Esophagus muscularis mucosa (tissue), 4 donors: ENCODE measurements at places on chromosomes 12 and 14. TPM values are rescaled to one million over a fixed set of nuclear protein-coding genes. Genes with fewer than 3 reads are reported as not detected.

Gene RTL1
- total RNA-seq, result not detected

Gene AQP2
- not detected for total RNA-seq

Gene SLC8A3
- 0.98 TPM for total RNA-seq

Gene HAL
- total RNA-seq, result not detected

Gene SOCS2
- 10.4 TPM for total RNA-seq

Gene UBR7
- 33.6 TPM for total RNA-seq

Gene SDR9C7
- 0.40 TPM for total RNA-seq

DNA sequence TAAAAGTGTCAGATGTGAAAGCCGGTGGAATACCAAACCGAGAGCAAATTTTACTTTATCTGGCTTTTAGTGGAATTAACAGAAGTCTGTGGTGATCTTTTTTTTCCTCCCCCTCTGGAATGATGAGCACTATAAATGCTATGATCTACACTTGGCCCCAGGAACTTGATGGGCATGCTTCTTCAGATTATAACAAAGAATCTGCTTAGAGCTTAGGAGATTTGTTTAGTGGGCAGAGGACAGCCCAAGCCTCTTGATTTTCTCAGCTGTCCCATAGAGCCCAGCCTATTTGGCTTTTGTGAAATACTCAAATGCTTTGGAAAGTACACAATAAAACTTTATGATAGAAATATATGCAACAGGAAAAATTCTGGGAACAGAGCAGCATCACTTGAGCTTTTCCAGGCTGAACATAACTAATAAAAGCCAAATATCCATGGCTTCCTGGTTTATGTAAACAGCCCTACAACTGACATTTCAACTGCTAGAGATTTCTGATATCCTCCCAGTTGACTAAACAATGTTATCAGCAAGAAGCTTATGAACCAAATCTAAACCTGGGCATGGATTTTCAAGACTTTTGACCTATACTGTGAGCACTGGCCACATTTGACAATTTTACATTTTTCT lies 149.6 kb downstream of the PLXNC1 start:
- no peak for DNase-seq
- H3K27ac ChIP-seq, result no peak overlapping the region
- no peaks in the 10 kb centered on the region for H3K27me3 ChIP-seq
- H3K4me3 ChIP-seq, result no peak overlapping the region
- peaks cover 19% of the 10 kb centered on the region for H3K36me3 ChIP-seq
- no peaks in the 10 kb centered on the region for H3K4me1 ChIP-seq

- no peak overlapping the region for H3K4me3 ChIP-seq
- no peaks in the 10 kb centered on the region for H3K36me3 ChIP-seq
- DNase-seq, result no peak
- H3K27ac ChIP-seq, result no peak overlapping the region
- H3K27me3 ChIP-seq, result no peaks in the 10 kb centered on the region
These were observed 79.3 kb upstream of the NRXN3 start for GRCh38 chr14:78090864-78091263.

DNA sequence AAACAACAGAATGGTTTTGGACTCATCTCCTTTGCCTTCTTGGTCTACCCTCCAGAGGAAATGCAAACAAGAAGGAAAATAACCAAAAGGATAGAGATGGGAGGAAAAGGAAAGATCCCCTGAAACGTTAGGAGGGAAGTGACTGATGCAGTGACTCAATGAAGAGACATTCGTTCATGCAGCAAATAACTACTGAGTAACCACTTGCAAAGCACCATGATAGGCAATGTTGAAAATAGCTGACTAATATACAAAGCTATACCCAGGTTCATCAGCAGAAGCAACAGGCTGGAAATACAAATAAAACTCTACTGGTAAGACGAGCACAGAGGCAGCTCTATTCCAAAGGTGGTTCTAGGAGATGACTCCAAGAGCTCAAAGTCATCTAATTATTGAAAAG lies 41.8 kb downstream of the R3HDM2 start:
- no peak overlapping the region for H3K4me3 ChIP-seq
- peaks cover 8% of the 10 kb centered on the region for H3K4me1 ChIP-seq
- H3K27ac ChIP-seq, result no peak overlapping the region

DNA sequence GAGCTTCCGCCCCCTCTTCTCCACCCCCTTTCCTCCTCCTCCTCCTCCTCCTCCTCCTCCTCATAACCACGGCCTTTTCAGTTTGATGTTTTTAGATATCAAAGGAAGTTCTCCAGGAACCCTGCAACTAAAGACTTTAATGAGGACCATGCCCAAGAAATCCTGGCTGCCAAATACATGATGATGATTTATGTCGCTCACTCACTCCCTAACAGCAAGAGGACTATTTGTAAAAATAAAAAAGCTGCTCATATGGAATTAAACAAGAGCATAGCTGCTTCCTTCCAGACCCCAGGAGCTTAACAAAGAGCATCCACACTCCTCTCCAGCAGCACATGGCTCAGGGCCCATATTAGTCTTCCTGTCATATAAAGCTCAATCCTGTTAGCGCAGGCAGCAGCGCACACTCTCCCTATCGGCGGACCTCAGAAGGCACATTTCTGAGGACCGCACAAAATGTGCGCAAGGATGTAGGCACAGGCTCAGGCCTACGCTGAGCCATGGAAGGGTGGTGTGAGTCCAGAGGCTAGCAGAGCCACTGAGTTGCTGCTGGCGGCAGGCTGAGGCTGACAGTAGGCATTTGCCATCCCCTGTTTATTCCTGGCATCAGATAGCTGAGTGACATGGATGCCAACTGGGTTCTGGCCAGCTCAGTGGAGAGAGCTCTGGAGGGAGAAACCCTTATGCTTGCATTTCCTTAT lies 232.8 kb downstream of the MSRB3 start:
- no peaks in the 10 kb centered on the region for H3K27me3 ChIP-seq
- no peak for DNase-seq
- no peak overlapping the region for H3K4me3 ChIP-seq
- H3K36me3 ChIP-seq, result no peaks in the 10 kb centered on the region
- H3K27ac ChIP-seq, result no peak overlapping the region
- H3K4me1 ChIP-seq, result peaks cover 12% of the 10 kb centered on the region

GRCh38 chr14:61520576-61520975 lies 174.7 kb upstream of the HIF1A start:
- no peaks in the 10 kb centered on the region for H3K27me3 ChIP-seq
- H3K4me3 ChIP-seq, result no peak overlapping the region
- H3K27ac ChIP-seq, result no peak overlapping the region
- no peak for DNase-seq
- H3K4me1 ChIP-seq, result peaks cover 60% of the 10 kb centered on the region

- no peak overlapping the region for H3K4me3 ChIP-seq
- H3K27me3 ChIP-seq, result no peaks in the 10 kb centered on the region
- H3K36me3 ChIP-seq, result no peaks in the 10 kb centered on the region
- DNase-seq, result peak; percentile 45
These were observed 188.2 kb upstream of the RMST start for GRCh38 chr12:97274386-97274785.

GRCh38 chr12:40907115-40907527 lies 214.9 kb downstream of the CNTN1 start:
- no peaks in the 10 kb centered on the region for H3K27me3 ChIP-seq
- no peaks in the 10 kb centered on the region for H3K36me3 ChIP-seq
- H3K4me1 ChIP-seq, result no peaks in the 10 kb centered on the region

GRCh38 chr12:64494998-64495729 lies 43.2 kb downstream of the TBK1 start:
- no peak for DNase-seq
- no peak overlapping the region for H3K27ac ChIP-seq
- no peaks in the 10 kb centered on the region for H3K4me1 ChIP-seq
- no peaks in the 10 kb centered on the region for H3K27me3 ChIP-seq
- peaks cover 79% of the 10 kb centered on the region for H3K36me3 ChIP-seq

DNA sequence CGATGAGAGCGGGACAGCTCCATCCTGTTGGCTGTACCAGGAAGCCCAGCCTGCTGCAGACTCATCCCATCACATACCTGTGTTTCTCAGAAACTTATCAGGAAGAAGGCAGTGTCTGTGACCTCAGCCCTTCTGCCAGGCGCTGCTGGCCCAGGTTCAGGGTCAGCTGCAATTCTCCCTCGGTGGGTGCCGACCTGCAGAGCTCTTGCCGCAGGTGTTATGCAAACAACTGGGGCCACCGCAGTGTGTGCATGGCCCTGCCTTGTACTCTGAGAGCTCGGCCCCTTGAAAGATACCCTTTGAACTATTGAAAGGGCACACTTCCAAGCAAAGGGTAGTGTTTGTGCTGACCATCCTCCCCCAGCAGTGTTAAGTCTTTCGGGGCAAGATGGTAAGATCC lies 322.2 kb upstream of the DIO3 start:
- no peak overlapping the region for H3K27ac ChIP-seq
- no peaks in the 10 kb centered on the region for H3K27me3 ChIP-seq
- no peak overlapping the region for H3K4me3 ChIP-seq
- H3K4me1 ChIP-seq, result no peaks in the 10 kb centered on the region

GRCh38 chr14:105447651-105448640 lies 26.7 kb upstream of the CRIP2 start:
- H3K4me1 ChIP-seq, result peaks cover 23% of the 10 kb centered on the region
- DNase-seq, result no peak
- peaks cover 40% of the 10 kb centered on the region for H3K36me3 ChIP-seq
- no peak overlapping the region for H3K4me3 ChIP-seq
- no peaks in the 10 kb centered on the region for H3K27me3 ChIP-seq
- peak overlapping the region; percentile 46 for H3K27ac ChIP-seq
